ENCODE measurements at places on chromosomes 2 and 18.
A peak's percentile ranks its signal among the peaks of the same experiment; 100 is the strongest.

- DNase-seq, result peak; percentile 82
Measured at GRCh38 chr2:167438206-167438605, 549.9 kb downstream of the XIRP2 start.

- DNase-seq, result no peak
Measured at GRCh38 chr2:233013027-233013461, at the start of gene NGEF. NGEF (minus strand) TSS chr2:233013256; CDS start chr2:232974890, 38,366 bp downstream.

- DNase-seq, result peak; percentile 94
Measured at GRCh38 chr18:3771121-3771971, 321.4 kb downstream of the TGIF1 start.

DNA sequence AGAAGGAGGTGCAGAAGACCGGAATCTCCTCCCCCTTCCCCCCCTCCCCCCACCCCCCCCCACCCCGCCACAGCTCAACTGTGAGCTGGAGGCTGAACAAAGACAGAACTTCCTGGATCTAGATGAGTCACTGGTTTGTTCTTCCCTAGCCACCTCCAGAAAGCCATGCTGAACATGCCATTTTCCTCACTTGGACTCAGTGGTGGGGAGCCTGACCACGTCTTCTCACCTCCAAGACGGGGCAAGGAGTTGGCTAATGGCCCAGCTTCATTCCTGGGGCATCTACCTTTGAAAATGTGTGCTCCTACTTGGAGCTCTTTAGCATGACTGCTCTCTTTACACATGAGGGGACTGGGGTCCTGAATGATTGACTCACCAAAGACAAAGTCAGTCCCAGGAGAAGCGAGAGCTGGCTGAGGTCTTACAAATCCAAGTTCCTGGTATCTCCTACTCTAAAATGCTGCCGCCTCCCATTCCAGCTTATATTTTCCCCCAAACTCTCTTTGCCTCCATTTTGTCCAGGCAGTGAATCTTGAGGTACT lies 22.6 kb upstream of the FZD5 start:
- DNase-seq, result peak; percentile 72

GRCh38 chr2:187581125-187581896 lies 27.1 kb upstream of the TFPI start:
- peak; percentile 53 for DNase-seq

- DNase-seq, result no peak
Measured at GRCh38 chr2:200847269-200847668, 17.2 kb downstream of the CLK1 start.

DNA sequence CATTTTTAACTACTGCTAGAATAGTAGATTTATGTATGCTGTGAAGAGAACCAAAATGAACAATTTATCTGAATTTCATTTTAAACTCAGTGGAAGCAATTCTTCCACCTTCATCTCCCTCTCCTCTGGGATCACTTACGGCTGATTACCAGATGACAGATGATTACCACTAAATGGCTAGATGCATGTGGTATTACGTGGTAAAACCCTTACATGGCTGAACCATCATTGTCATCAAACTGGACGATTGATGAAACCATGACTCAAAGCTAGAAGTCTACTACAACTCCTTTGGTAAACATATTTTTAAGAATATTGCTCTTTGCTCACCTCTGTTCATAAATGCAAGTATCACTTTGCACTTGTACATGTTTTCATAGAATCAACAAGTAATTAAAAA lies 48.5 kb upstream of the DOCK10 start:
- peak; percentile 44 for DNase-seq

GRCh38 chr2:120780402-120780801 lies 44.7 kb downstream of the GLI2 start:
- no peak for DNase-seq

DNA sequence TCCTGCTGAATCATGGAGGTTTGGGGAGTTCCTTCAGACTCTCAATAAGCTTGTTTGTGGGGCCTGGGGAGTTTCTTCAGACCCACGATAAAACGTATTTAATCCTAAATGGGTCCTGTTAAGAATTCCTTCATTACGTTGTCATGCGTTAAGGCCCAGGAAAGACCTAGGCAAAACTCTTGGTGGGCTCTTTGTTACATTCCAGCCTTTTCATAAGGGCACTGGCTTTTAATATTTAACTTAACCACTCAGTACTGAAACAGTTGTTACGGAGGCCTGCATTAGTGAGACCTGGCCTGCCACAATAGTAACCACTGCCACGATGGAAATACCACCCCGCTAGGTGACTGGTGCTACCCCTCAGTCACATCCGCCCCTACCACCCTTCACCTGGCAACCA lies 17.5 kb upstream of the BIN1 start:
- no peak for DNase-seq

GRCh38 chr2:136098441-136098840 lies 19.5 kb downstream of the CXCR4 start:
- no peak for DNase-seq

DNA sequence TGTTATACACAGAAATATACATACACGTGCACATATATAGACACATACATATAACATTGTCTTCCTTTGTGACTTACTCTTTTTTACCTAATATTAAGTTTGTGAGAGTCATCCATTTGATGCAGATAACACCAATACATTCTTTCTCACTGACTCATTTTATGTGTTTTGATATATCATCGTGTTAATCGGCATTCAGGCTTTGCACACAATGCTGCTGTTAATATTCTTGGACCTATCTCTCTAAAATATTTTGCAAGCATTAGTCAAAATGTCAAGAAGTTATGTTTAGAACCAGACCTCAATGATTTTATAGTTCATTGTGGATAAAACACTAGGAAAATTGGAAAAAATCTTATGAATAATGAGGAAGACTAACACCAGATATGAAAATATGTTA lies 441.1 kb downstream of the LRATD1 start:
- no peak for DNase-seq

DNA sequence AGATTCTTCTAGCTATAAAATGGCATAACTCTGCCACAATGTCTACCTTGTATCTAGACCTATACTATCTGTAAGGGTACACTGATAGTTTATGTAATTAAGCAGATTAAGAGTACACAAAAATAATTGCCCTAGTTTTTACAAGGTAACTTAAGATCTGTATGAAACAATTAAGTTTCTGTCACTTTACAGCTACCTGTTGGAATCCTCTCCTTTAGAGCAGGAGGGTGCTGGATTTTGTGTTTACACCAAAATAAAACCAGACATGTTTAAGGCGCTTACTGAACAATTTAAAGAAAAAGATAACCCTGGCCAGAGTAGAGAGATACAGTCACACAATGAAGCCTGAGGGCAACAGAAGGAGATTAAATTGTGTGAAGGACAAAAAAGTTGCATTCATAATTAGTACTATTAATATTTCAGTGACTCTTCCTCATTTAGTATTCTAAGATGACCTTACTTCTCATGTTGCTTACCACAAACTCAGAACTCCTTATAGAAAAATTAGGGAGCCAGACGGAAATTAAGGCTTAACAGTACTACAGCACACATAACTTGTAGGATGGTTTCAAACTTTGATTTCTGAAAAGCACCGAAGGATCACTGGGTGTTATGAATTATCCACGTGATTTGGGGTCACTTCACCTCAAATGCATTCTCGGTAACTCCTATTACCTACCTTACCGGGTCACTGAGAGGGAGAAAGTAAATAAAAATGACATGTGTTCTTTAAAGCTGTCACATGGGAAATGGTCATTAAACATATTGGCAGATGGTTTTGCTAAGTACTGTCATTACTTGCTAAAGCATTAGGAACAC lies 1.0 kb downstream of the DARS1 start:
- no peak for DNase-seq

Data from HCEC 1CT (cell line).